Activated CD8-positive, alpha-beta memory T cell treated with anti-CD3 and anti-CD28 coated beads, Interleukin-2, amount 10 ng/mL, durations not matched to agents 7 days and 5 days (primary cell): ENCODE measurements at places on chromosomes 6 and 20.
A peak's percentile ranks its signal among the peaks of the same experiment; 100 is the strongest.

DNA sequence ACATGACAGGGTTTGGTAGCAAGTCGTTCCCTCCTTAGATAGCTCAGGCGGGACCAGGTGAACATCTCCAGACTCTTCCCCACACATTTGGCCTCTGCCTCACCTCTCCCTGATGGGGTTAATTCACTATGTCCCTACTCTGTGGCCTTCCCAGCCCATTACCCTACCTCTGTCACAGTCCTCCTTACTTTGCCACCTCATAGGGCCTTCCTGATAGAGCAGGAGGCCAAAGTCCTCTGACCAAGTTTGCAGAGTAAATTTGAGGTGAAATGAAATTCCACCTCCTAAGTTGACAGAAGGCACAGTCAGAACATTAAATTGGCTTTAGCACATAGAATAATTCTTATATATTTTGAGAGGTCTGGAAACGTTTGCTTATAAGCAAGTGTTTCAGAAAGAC lies 53.1 kb upstream of the ARMC2 start:
- no peak for DNase-seq

DNA sequence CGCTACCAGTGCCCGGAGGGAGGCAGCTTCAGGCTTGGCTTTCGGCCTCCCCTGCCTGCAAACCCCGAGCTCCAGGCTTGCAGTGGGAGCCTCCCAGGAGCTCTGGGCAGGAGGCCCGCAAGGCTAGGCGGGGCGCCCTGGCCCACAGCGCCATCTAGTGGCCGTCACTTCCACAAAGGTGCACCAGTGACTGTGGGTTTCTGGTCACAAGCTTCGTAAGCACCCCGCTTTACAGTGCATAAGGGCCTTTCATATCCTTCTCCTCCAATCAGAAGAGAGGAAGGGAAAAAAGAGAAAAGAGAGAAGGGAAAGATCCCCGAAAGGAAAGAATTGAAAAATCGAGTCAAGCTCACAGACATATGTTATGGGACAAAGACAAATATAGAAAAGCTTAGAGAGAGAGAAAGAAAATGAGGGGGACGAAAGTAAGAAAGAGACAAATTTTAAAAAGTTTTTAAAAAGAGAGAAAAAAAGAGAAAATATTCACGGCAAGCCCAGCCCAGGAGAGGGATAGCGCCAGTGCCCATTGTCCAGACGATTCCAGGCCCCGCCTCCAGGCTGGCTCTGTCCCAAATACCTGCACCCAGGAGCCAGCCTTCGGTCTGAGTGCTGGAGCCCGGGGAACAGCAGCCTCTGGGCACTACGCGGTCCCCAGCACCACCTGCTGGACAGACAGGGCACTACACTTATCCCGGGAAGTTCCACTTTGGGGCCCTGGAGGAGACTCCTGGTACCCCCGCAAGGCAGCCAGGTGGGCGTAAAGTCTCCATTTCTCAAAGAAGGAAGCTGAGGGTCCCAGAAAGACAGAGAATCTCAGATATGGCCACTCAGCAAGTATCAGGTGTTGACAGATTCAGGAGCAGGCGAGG lies 207.1 kb downstream of the PREX1 start:
- DNase-seq, result peak; percentile 78

DNA sequence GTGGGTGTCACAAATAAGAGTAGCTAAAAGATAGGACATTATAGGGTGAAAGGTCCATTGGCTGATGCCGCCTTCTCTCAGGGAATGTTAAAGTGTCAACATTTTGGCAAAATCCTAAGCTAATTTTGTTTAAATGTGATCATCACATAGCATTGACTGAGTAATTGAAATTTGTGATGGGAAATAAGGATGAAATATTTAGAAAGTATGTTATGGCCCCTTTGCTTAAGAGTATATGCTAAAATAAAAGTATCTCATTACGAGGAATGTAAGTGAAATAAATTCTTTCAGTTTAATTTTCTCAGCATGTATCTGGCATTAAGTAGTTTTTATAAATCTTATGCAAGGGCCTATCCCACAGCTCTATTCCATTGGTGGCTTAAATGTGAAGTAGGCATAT lies 229.2 kb downstream of the PRL start:
- no peak for DNase-seq

- DNase-seq, result peak; percentile 49
Measured at GRCh38 chr20:22684072-22684762, 99.8 kb upstream of the FOXA2 start.

DNA sequence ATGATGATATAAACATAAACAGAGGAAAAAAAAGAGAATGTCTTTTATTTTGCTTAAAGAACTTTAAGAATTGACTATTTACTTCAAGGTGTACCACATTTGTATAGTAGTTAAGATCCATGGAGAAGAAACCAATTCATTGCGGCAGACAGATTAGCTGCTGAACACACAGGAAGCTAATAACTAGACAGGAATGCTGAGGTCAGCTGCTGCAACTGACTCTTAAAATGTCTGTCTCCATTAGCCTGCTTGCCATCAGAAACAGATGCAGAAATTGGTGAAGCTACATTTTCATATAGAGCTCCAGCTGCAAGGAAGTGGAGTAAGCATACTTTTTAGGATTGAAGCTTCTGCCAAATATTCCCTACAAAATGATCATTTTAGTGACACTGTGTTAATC lies 939.5 kb downstream of the EPHA7 start:
- no peak for DNase-seq
